ENCODE measurements at places on chromosomes 12 and 14. TPM values are rescaled to one million over a fixed set of nuclear protein-coding genes. Genes with fewer than 3 reads are reported as not detected.

Gene DIO2
- total RNA-seq = 0.09 TPM

Gene PPM1H
- 1.2 TPM for total RNA-seq

Gene SLC17A8
- not detected for total RNA-seq

Gene PRPH
- not detected for total RNA-seq

Gene ARHGEF40
- total RNA-seq = 50.5 TPM

Gene A2M
- total RNA-seq = not detected

Gene JDP2
- 81.1 TPM for total RNA-seq

Gene TDRD9
- total RNA-seq = 0.60 TPM

Gene PLEKHG3
- total RNA-seq = 0.59 TPM

Gene SLC10A1
- total RNA-seq = not detected

Gene IL26
- total RNA-seq = not detected

Gene PLEKHD1
- total RNA-seq = not detected

Gene YARS2
- 32.7 TPM for total RNA-seq
